ENCODE measurements at places on chromosomes 7 and 10.

DNA sequence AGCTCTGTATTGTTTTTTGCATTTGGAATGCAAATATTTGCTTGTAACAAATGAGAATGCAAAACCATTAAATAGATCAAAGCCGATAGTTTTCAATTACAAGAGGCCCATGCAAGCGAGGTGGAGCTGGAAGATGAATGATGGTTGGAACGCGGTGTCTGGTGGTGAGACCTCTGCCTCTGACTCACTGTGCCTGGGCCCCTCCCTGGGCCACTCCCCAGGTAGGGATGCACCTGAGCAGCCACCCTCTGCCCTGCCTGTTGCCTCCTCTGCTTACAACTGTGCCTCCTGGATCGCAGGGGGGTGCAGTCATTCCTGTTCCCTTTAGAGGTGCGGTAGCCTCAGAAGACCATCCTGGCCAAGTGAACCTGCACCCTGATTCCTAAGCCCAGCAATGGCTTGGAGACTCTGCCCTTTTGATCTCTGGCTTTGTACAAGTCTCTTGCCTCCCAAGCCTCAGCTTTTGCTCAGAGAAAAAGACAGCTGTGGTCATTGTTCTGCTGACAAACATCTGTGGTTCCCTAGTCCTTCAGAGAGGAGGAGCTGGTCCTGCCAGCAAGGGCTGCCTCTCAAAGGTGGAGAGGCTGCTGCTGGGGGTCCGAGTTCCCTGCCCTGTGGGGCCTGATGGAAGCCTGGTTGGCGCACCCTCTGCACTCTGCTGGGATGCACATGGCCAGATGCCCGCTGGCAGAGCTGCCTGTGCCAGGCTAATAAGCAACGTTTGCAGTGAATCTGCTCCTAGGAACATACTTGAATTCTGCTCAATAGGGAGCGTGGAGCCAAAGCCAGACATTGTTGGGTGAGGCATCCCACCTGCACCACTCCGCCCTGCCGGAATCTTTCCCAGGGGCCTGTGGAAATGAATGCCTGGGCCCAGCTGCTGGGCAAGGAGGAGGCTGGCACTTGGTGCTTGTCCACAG is 126.3 kb upstream of the TCERG1L start:
- DNase-seq = no peak

- no peak for DNase-seq
Observed at GRCh38 chr7:121547544-121548092, 151.5 kb upstream of the FAM3C start.

DNA sequence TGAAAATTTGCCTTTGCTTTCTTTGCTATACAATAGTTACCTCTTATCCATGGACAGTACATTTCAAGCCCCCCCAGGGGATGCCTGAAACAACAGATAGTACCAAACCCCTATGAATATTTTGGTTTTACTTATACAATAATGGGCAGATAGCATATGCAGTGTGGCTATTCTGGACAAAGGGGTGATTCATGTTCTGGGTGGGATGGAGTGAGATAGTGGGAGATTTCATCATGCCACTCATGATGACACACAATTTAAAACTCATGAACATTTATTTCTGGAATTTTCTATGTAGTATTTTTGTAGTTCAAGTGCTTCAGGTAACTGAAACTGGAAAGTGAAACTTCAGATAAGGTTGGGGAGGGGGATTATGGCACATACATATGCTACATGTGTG is 12.0 kb downstream of the STARD3NL start:
- DNase-seq = no peak

DNA sequence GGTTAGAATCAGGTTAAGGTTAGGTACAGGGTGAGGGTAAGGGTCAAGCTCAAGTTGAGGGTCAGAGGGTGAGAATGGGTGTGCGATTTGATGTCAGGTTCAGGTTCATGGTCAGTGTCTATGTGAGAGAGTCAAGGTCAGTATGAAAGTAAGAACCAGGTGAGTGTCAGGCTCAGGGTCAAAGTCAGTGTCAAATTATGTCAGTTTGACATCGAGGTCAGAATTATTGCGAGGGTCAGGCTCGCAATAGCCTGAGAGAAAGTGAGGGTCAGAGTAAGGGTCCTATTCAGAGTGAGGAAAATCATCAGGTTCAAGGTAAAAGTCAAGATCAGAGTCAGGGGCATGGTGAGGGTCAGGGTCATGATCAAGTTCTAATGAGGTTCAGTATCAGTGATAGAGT is 13.0 kb downstream of the MRPS24 start:
- DNase-seq = no peak

DNA sequence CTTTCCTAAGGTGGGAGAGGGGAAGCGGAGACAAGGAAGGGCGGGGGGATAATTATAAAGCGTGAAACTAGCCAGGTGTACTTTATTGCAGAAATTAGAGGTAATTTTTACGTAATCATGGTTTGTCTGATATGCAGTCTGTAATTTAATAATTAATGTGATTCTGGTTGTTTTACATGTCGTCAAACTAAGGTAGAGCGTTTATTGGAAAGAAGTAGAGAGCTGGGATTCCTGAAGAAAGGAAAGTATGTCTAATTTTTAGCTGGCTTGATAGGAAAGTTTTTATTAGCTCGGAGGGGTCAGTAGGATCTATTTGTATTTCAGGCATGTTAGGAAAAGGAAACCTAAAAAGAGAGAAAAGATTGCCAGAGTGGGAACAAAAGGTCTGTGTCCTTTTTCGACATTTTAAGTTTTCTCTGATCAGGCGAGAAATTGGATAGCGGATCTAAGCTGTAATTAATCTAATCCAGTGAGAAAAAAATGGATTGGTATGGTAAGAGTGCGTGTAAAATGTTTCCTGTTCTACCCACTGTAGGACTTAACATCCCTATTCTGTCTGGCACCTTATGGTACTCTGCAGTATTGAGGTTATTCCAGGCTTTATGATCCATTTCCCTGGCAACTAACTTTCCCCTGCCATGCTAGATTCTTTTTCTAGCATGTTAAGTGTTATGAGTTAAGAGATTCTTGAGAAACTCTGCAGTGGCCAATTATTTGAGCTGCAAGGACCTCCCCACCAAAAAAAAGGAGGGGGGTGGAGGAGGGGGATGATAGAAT is 1.4 kb downstream of the CELF2 start:
- DNase-seq = no peak

DNA sequence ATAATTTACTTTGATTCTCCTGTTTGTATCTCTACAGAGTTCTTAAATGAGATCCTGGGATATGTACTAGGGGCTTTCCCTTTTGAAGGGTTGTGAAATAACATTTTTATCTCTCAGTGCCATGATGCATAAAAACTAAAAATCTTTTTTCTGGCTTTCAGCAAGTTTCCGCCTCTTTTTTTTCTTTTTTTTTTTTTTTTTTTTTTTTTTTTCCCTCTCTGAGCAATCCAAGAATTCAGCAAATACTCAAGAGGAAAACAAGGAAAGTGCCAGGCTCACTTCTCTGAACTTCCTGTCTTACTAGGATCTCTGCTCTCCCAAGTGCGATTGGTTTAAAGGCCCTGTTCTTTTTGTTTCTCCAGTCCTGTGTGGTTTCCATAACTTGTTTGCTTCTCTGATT is 79.9 kb downstream of the HYCC1 start:
- DNase-seq = no peak

GRCh38 chr10:69014171-69014570 is 25.6 kb downstream of the KIFBP start:
- no peak for DNase-seq

GRCh38 chr10:132685921-132686680 is 99.8 kb downstream of the NKX6-2 start:
- DNase-seq = peak; percentile 21

- no peak for DNase-seq
Observed at GRCh38 chr7:98056580-98056979, 50.1 kb upstream of the LMTK2 start.

DNA sequence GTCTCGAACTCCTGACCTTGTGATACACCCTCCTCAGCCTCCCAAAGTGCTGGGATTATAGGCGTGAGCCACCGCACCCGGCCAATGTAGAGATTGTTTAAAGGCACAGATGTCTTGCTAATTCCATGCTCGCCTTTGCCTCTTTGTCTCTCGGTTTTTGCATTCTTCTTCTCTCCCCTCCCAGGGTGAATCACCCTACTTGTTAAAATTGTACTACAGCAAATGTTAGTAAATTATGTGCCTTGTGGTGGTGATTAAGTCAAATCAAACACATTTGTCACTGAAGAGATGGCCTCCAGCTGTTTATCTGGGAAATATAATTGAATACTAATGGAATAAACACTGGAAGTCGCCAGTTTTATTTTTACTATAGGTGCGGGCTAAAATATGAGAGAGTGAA is 384.4 kb upstream of the AUTS2 start:
- no peak for DNase-seq

GRCh38 chr7:13852281-13852968 is 137.0 kb downstream of the ETV1 start:
- no peak for DNase-seq

DNA sequence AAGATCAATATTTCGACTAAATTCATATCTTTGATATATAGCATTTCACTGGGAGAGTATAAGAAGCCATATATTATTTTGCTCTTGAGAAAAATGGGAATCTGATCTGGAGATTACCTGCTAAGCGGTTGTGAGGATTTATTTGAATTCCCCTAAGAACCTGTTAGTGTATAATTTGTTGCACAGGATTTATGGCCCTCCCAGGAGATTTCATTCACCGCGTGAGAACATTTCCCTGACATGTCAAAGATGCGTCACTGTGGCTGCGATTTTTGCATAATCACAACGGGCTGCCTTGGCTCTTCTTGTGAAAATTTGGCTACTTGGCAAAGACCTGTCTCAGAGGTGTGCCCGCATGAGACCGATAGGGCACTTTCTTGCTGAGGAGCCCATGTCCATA is 184.7 kb upstream of the PFKP start:
- no peak for DNase-seq

GRCh38 chr10:29734640-29734961 is 99.8 kb upstream of the SVIL start:
- peak; percentile 16 for DNase-seq

DNA sequence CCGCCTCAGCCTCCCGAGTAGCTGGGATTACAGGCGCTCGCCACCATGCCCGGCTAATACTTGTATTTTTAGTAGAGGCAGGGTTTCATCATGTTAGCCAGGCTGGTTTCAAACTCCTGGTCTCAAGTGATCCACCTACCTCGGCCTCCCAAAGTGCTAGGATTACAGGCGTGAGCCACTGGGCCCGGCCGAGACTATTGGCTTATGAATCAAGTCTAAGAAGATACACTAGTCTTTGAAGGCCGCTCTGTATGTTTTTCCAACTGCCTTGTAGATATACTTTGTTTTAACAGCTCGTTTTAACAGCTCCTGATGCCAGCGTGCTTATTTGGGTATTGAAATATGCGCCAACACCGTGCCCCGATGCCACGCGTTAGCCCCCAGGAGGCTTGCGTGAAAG is 136.4 kb upstream of the SH2B2 start:
- DNase-seq = no peak

DNA sequence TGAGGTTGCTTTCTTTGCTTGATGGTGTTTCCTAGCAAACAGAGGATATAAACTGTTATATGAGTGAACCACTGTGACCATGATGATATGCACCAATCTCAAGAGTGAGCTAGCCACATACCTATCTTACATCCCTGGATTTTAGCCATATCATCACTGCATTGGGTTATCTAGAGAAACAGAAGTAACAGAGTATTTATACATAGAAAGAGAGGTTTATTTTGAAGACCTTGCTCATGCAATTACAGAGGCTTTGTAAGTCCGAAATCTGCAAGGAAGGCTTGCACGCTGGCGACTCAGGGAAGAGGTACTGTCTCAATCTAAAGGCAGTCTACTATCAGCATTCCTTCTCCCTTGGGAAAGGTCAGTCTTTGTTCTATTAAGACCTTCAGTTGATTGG is 11.8 kb upstream of the PON2 start:
- DNase-seq = no peak

DNA sequence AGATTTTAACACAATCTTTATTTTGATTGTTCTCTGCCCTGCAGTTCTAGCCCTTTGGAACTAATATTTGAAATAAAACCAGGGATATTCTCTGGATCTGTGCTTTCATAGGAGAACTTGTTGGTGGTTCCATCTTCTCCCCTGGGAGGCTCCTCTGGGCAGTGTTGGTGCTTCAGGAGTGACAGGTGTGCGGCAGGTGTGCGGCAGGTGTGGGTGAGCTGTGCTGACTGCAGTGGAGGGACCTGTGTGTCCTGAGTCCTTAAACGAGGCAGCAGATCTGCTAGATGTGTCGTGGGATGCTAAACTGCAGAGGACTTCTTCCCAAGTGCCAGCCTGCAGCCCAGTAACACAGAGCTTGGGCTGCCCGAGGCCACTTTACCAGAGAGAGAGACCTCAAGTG is 98.4 kb downstream of the LYZL1 start:
- no peak for DNase-seq

- no peak for DNase-seq
Observed at GRCh38 chr7:156021471-156021870, 209.2 kb upstream of the SHH start.

GRCh38 chr10:12186323-12186722 is 9.4 kb downstream of the NUDT5 start:
- DNase-seq = no peak

GRCh38 chr7:89826121-89826520 is 328.1 kb upstream of the STEAP1 start:
- DNase-seq = no peak

GRCh38 chr10:28302638-28303488 is at the start of gene MPP7:
MPP7 (minus strand) TSS chr10:28303064; CDS start chr10:28238604, 64,460 bp downstream.
- peak; percentile 99 for DNase-seq

- DNase-seq = no peak
Observed at GRCh38 chr7:81031996-81032395, 113.1 kb upstream of the SEMA3C start.

DNA sequence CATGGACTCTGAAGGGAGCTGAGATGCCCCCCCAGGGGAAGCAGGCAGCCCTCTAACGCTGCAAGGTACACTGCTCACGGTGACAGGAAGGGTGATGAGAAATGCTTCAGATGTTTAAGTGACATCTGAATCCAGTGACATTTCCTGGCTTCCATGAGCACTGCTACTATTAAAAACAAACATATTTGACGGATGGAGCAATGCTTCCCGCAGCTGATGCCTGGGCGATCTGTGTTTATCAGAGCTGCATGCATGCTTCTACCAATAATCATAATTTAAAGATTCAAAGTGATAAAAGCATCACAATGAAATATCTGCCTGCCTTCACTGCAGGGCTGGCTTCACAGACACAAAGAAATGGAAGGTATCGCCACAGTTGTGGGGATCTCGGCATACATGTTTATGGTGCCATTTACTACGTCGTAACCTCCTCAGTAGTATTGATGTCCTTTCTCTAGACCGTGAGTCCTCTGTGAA is 66.1 kb upstream of the AOAH start:
- DNase-seq = no peak

DNA sequence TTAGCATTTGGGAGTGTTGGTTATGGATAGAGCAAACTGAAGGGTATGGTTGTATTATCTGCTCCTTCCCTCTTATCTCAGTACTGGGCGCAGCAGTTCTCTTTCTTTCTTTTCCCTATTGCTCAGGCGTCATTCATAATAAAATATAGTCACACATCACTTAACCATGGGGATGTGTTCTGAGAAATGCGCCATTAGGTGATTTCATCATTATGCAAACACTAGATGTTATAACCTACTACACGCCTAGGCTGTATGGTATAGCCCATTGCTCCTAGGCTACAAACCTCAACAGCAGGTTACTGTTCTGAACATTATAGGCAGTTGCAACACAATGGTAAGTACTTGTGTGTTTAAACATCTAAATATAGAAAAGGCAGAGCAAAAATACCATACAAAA is 401.7 kb downstream of the EXOC4 start:
- DNase-seq = no peak

- no peak for DNase-seq
Observed at GRCh38 chr7:126924477-126924876, 328.3 kb downstream of the GRM8 start.

GRCh38 chr10:1020460-1020859 is 5.2 kb downstream of the IDI2 start:
- no peak for DNase-seq
